ENCODE measurements at places on chromosomes 4 and X.

DNA sequence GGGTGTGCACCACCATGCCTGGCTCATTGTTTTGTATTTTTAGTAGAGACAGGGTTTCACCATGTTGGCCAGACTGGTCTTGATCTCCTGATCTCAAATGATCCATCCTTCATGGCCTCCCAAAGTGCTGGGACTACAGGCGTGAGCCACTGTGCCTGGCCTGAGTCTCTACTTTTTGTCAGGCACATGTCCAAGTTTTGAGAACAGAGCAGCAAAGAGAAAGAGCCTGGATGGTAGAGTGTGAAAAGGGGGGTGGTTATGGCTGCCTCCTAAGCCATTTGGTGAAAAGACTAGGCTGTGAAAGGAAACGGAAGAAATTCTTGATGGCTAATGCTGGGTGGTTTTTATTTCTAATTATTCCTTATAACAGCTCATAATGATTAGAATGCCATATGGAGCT, 63.4 kb downstream of the GAB1 start:
- DNase-seq, result no peak

GRCh38 chr4:109908731-109909130, 4.0 kb upstream of the EGF start:
- DNase-seq, result no peak

GRCh38 chr4:184699941-184700340, 34.0 kb downstream of the CENPU start:
- DNase-seq, result no peak

DNA sequence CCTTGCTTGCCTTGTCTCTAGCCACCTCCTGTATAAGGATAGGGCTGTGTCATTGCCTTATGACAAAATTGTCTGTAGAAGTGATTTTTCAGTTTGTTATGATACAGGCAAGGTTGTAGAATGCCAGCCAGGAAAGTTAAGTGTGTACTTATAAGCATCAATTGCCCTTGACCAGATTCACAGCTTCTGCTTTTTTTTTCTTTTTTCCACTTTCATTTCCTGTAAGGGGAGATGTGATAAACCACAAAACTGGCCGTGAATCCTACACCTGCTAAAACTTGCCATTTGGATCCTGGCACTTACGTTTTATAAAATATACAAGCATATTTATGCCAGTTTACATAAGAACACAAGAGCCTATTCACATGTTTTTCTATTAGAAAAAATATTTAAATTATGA, 35.0 kb upstream of the BMPR1B start:
- no peak for DNase-seq

GRCh38 chrX:119398974-119399771, at the start of gene SLC25A43:
Gene SLC25A43 (plus strand): TSS chrX:119399336. CDS start chrX:119399404, 68 bp downstream.
- DNase-seq, result no peak

GRCh38 chrX:130173190-130173895, 1.6 kb downstream of the RAB33A start:
- no peak for DNase-seq

DNA sequence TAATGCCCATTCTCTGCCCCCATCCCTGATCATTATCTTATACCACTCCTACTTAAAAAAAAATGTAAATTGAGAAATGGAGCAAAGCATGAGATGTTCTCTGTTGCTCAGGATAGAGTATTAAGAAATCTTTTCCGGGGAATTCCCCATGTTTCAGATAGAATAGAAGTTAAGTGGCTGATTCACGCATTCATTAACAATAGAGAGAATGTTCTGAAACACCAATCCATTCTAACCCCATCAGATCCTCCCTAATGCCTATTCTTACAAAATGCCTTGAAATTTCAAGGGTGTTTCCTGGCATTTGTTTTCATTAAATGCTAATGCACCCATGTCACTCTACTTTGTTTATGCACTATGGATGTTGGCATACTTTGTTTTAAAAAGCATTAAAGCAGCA, 101.1 kb downstream of the AREG start:
- no peak for DNase-seq

- DNase-seq, result no peak
These were observed 133.8 kb upstream of the STIM2 start for GRCh38 chr4:26726655-26727387.

DNA sequence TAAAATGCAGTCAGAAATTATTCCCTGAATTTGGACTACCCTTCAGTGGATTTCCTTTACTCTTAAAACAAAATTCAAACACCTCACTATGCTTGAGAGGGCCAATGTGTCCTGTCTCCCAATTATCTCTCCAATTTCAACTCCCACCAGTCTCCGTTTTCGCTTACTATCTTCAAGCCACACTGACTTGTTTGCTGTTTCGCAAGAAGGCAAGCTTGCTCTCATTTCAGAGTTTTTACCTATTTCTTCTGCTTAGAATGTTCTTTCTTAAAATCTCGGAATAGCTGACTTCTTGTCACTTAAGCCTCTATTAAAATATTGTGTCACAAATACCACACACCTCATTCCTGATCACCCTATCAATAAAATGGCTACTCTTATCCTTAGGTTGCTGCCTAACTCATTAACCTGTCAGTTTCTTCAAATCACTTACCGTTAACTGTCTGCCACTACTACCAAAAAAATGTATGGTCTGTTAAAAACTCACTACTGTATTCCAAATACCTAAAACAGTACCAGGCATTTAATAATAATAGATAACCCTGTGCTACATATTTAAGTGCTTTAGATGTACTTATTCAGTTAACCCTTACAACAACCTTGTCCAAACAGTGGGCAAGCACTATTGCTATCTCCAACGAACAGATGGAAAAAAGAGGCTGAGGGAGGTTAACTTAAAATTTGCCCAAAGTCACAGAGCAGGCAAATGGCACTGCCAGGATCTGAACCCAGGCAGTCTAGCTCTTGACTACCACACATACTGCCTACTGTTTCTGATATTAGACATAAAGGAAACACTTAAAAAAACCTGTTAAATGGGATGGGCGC, 2.9 kb downstream of the UBA6 start:
- DNase-seq, result no peak

- DNase-seq, result no peak
These were observed 12.0 kb downstream of the EREG start for GRCh38 chr4:74376888-74377483.

GRCh38 chr4:155667222-155667567, 547 bp downstream of the GUCY1A1 start:
- peak; percentile 35 for DNase-seq

GRCh38 chr4:7828011-7828720, 111.5 kb downstream of the AFAP1 start:
- DNase-seq, result no peak

- no peak for DNase-seq
These were observed 431.8 kb upstream of the DIPK2B start for GRCh38 chrX:45632506-45632905.

DNA sequence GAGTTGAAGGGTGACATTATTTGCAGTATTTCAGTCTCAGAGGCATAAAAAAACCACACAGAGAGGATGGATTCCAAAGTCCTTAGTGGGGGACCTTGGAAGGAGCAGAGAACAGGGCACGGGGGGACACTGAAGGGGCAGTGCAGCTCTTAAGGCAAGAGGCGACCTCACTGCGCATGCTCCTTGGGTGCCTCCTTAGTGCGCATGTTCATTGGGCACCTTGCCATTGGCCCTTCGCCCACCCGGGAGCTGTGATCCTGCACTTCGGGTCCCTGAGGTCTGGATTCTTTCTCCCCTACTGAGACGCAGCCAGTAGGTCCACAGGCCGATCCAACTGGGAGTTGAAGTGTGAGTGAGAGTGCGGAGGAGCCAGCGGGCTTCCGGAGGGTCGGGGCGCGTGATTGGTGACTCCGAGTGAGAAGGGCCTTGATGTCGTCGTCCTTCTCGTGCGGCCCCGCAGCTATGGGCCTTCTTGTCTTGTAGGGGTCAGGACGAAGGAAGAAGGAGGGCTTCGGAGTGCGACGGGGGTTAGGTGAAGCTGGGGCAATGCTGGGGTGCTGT, at the start of gene XAGE5:
Gene XAGE5 (plus strand): TSS at position 223 of the 561 bp plus-strand sequence. CDS start 1,280 bp downstream, outside the sequence.
- no peak for DNase-seq

- no peak for DNase-seq
These were observed 41.4 kb downstream of the HAND2 start for GRCh38 chr4:173488656-173489055.

- DNase-seq, result no peak
These were observed 85.3 kb upstream of the MAML3 start for GRCh38 chr4:140239311-140239710.

DNA sequence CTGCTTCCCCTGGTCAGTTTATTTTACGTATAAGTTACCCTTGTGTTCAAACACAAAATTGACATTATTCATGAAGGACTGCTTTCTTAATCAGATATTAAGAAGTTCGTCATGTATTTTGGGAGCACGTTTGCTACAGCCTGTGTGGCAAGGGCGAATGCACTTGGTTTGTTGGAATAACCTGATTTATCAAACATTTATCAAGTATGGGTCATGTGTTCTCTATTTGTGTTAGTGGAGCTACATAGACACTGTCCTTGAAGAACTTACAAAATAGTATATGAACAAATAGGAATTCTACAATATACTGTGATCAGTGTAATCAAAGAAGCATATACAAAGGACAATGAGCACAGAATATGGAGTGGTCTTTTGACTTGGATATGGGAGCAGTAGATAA, 22.4 kb downstream of the RAB33B start:
- DNase-seq, result no peak

GRCh38 chr4:187474238-187474637, 521.3 kb upstream of the ZFP42 start:
- no peak for DNase-seq

DNA sequence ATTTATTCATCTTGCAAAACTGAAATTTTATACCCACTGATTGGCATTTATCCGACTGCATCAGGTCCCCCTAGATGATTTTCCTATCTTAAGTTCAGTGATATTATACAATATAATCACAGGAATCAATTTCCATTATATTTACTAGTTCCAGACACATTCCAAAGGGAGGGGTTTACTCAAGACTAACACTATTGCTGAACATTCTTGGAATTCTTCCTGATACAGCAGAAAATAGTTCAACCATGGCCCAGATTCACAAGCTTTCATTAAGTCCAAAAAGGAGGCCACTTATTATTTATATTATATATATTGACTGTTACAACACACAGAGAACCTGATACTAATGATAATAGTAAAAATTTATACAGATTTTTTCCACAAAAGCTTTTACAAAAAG, 2353.6 kb downstream of the PCDH7 start:
- no peak for DNase-seq

GRCh38 chr4:184457535-184458249, 16.7 kb downstream of the IRF2 start:
- DNase-seq, result no peak

- no peak for DNase-seq
These were observed 204.3 kb downstream of the SHROOM3 start for GRCh38 chr4:76639288-76639687.

DNA sequence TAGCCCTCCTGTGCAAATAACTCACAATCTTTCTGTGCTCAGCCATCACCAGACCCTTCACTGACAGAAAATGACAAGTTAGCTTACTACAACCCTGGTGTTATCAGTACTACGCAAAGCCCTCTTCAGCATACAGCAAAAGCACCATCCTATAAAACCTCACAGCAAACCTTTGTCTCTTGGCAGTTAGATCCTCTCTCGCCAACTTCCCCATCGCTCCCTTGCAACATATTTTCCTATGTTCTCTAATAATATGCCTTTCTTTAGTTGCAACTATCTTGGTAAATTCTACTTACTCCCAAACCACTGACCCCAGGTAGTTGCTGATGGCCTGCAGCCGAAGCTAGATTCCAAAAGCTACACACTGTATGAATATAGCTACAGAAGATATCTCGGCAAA, 856.9 kb upstream of the FRG1 start:
- DNase-seq, result no peak

DNA sequence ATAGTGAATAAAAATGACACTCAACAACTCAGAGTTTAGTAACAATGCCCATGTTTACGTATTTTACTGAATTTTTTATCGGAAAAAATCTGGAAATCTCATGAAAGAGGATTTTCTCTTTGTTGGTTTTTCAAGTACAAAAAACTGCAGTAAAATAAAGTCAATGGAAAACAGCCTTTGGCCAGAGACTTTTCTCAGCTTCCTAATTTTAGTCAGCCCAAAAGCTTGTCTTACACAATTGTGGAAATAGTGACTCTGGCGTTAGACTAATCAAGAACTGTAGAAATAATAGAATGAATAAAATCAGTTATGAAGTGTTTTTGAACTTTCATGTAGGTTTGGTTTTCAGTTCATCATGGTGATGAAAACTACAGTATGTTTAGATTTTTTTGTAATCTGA, 234.7 kb downstream of the DKK2 start:
- DNase-seq, result no peak

- no peak for DNase-seq
These were observed 25.0 kb downstream of the NKX1-1 start for GRCh38 chr4:1381181-1381621.

DNA sequence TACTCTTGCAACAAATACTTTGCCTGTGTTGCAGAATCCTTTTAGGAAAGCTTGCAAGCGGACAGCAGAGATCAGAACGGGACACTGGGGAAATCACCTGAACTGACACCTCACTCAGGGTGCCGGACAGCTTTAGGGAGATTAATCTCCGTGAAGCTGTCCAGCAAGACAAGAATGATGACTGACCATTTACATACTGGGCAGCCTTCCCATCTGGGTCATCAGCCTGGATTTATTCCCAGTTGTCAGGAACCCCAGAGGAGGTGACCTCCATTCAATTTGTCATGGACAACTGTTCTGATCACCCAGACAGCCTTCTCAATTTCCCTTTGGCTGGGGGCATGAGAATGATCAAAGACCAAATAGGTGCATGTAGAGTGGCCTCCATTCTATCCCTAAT, 93.0 kb upstream of the EGFL6 start:
- no peak for DNase-seq

DNA sequence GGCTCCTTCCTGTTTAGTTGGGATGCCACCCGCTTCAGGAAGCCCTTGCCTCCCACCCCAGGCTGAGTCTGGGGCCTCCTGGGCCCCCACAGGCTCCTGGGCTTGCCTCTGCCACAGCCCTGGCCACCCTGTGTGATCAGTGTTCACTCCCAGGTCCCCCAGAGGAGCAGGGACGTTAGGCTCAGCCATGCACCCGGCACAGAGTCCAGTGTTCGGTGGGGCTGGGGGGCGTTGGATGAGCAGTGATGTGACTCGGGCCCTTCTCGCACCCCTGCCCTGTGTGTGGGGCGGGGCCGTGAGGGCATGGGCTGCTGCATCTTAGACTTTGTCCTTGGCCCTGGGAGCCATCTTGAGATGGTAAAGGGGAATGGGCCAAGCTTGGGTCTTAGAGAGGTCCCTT, 29.9 kb upstream of the HTRA3 start:
- DNase-seq, result no peak

DNA sequence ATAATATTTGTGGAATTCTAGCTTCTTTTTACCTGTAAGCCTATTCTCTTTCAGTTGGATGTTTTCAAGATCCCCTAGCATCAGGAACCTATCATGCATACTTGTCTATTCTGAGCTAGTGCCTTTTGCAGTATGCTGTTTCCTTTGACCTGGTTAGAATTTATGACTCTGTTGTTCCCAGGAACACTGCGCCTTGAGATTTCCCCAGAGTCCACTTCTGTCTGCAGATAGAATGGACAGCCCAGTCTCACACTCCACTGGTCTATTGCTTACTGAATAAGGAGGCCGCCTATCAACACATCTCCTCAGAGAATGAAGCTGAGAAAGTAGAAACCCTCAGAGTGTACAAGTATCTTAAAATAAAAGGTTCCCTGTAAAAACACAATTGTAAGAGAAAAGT, 465.1 kb upstream of the GALNTL6 start:
- DNase-seq, result no peak

Measured in cortex of kidney (tissue), 1 donor.